ENCODE measurements at places on chromosomes 7 and 10. TPM values are rescaled to one million over a fixed set of nuclear protein-coding genes. Genes with fewer than 3 reads are reported as not detected.

Gene EPHA1
- not detected for polyA plus RNA-seq

DNA sequence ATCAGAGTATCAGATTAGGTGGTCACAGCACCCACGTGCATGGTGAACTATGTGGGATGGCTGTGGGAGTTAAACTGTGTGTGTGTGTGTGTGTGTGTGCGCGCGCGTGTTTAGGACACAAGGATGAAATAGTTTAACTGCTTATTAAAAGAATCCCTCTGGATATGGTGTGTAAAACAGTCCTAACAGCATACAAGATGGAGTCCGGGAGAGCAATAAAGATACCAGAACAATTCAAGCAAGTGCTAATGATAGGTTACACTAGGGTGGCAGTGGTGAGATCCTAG, 202.2 kb downstream of the IPMK start:
- no peak for DNase-seq
- H3K27me3 ChIP-seq: peaks cover 19% of the 10 kb centered on the region
- no peak overlapping the region for H3K27ac ChIP-seq
- no peaks in the 10 kb centered on the region for H3K4me1 ChIP-seq
- H3K36me3 ChIP-seq: no peaks in the 10 kb centered on the region
- no peak overlapping the region for H3K4me3 ChIP-seq

GRCh38 chr7:155807065-155807671, 5.1 kb downstream of the SHH start:
- no peak for DNase-seq
- H3K4me3 ChIP-seq: peak overlapping the region; percentile 22
- no peaks in the 10 kb centered on the region for H3K36me3 ChIP-seq
- peaks cover 60% of the 10 kb centered on the region for H3K27me3 ChIP-seq
- H3K4me1 ChIP-seq: peaks cover 43% of the 10 kb centered on the region

Gene TAS2R5
- polyA plus RNA-seq: not detected

- H3K36me3 ChIP-seq: no peaks in the 10 kb centered on the region
- H3K27ac ChIP-seq: no peak overlapping the region
- no peak overlapping the region for H3K4me3 ChIP-seq
- DNase-seq: no peak
- H3K4me1 ChIP-seq: peaks cover 18% of the 10 kb centered on the region
Measured at GRCh38 chr10:75037171-75038153, 74.0 kb upstream of the SAMD8 start.

GRCh38 chr7:4871930-4872675, 10.3 kb upstream of the PAPOLB start:
- no peaks in the 10 kb centered on the region for H3K36me3 ChIP-seq
- H3K27me3 ChIP-seq: peaks cover 36% of the 10 kb centered on the region
- DNase-seq: no peak
- no peaks in the 10 kb centered on the region for H3K4me1 ChIP-seq
- H3K27ac ChIP-seq: no peak overlapping the region

Gene C10orf53
- not detected for polyA plus RNA-seq

DNA sequence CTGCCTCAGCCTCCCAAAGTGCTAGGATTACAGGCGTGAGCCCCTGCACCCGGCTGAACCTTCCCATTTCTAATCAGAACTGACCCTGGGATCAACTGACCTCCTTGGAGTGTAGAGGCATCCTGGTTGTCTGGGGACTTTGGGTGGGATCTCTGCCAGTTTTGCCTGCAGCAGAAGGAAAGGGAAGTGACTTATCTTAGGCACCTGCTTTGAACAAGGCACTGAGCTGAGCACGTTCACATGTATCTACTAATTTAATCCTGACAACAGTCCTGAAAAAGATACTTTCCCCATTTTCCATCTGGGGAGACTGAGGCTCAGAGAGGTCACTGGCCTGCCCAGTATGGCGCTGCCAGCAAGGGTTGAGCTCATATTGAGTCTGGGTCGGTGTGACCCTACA, 153.4 kb downstream of the CUX1 start:
- DNase-seq: no peak
- peaks cover 5% of the 10 kb centered on the region for H3K4me1 ChIP-seq
- no peak overlapping the region for H3K27ac ChIP-seq
- peaks cover 8% of the 10 kb centered on the region for H3K36me3 ChIP-seq

GRCh38 chr7:152366662-152367061, 69.1 kb downstream of the KMT2C start:
- H3K4me3 ChIP-seq: no peak overlapping the region
- no peak overlapping the region for H3K27ac ChIP-seq
- peaks cover 82% of the 10 kb centered on the region for H3K4me1 ChIP-seq

DNA sequence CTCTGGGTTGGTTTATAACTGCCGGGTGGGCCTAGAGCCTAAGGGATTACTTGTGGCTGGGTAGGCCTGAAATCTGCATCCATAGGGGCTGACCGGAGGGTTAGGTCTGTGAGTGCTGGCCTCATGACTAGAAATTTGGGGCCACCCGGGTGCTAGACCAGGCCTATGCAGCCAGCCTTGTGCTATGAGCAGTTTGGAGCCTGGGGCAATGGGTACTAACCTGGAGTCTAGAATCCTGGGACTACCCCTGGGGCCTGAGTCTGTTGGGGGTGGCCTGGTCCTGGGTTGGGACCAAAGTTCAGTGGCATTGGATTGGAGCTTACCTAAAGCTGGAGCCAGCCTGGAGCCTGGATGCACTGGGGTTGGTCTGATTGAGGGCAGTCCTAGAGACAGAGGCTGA, 995.2 kb downstream of the ANKRD7 start:
- no peak overlapping the region for H3K4me3 ChIP-seq
- DNase-seq: no peak
- no peaks in the 10 kb centered on the region for H3K4me1 ChIP-seq

Gene UCMA
- polyA plus RNA-seq: not detected

Gene TMEM130
- not detected for polyA plus RNA-seq

Gene ADCY1
- polyA plus RNA-seq: not detected

- no peak overlapping the region for H3K27ac ChIP-seq
- H3K4me1 ChIP-seq: peaks cover 26% of the 10 kb centered on the region
- H3K27me3 ChIP-seq: no peaks in the 10 kb centered on the region
- H3K36me3 ChIP-seq: no peaks in the 10 kb centered on the region
Measured at GRCh38 chr10:107554333-107554732, 389.8 kb upstream of the SORCS1 start.

Gene TUBAL3
- not detected for polyA plus RNA-seq

GRCh38 chr7:32616625-32617024, 121.3 kb downstream of the AVL9 start:
- H3K36me3 ChIP-seq: no peaks in the 10 kb centered on the region
- H3K4me1 ChIP-seq: peaks cover 3% of the 10 kb centered on the region
- H3K27me3 ChIP-seq: no peaks in the 10 kb centered on the region
- DNase-seq: no peak
- H3K4me3 ChIP-seq: no peak overlapping the region

DNA sequence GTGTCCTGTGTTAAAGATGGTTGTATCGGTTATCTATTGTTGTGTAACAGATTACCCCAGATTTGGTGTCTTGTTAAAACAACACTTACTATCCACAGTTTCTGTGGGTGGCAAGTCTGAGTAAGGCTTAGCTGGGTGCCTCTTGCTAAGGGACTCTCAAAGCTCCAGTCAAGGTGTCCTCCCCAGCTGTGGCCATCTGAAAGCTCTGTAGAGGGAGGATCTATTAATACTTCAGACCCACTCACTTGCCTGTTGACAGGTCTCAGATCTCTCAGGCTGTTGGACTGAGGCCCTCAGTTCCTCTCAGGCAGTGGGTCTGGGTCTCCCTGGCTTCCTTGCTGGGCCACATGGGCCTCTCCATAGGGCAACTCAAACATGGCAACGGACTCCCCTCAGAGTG, 19.6 kb downstream of the ARID5B start:
- no peaks in the 10 kb centered on the region for H3K27me3 ChIP-seq
- H3K4me3 ChIP-seq: no peak overlapping the region
- peaks cover 60% of the 10 kb centered on the region for H3K36me3 ChIP-seq
- no peak for DNase-seq

- DNase-seq: no peak
- H3K4me3 ChIP-seq: no peak overlapping the region
- H3K27me3 ChIP-seq: no peaks in the 10 kb centered on the region
- H3K4me1 ChIP-seq: no peaks in the 10 kb centered on the region
- H3K36me3 ChIP-seq: no peaks in the 10 kb centered on the region
Measured at GRCh38 chr7:129471402-129471827, 30.9 kb upstream of the SMKR1 start.

Gene FAM25G
- polyA plus RNA-seq: not detected
